ENCODE measurements at places on chromosomes 7 and 10.

- no peak for DNase-seq
Observed at GRCh38 chr7:114715907-114716306, 206.0 kb upstream of the MDFIC start.

- DNase-seq: no peak
Observed at GRCh38 chr7:134078991-134079390, 48.1 kb upstream of the LRGUK start.

DNA sequence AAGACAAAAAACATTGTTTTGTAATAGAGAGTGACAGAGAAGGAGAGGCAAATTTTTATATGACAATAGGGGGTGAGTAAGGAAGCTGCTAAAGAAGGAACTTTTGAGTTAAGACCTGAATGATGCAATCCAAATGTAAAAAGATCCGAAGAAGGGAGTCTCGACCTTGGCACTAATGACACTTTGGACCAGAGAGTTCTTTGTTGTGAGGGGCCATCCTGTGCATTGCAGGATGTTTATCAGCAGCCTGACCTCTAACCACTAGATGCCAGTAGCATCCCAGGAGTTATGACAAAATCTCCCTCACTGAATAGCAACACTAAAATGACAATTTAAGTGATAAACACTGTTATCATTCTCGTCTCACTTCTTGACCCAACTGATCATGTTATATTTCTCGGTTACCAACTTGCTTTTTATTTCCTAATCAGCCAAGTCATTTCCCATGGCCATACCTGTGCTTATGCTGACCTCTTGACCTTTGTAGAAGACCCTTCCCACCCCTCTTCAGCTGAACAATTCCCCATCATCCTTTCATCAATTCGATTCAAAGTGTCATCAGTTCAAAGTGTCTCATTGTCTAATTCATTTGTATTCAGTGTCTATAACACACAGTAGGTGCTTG, 30.0 kb downstream of the DGKI start:
- no peak for DNase-seq

GRCh38 chr7:46739518-46740234, 818.6 kb upstream of the IGFBP3 start:
- DNase-seq: no peak

- no peak for DNase-seq
Observed at GRCh38 chr7:151978616-151979015, 22.4 kb downstream of the GALNTL5 start.

DNA sequence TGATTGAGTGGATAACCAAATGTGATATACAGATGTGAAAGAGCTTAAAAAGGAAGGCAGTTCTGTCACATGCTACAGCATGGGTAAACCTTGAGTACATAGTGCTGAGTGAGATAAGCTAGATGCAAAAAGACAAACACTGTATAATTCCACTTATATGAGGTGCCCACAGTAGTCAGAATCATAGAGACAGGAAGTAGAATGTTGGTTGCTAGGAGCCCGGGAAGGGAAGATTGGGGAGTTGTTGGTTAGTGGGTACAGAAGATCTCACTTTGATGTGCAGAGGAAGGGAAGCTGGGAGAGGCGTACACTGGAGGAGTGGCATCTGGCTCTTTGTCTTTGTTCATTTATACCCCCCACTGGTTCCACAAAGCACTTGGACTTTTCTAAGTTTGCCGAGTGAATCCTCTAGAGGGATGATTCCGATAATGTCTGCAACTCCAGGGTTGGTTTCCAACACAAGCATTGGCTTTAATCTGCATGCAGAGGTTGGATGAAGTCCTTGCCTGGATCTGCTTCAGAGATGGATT, 39.5 kb downstream of the TSPAN14 start:
- no peak for DNase-seq

DNA sequence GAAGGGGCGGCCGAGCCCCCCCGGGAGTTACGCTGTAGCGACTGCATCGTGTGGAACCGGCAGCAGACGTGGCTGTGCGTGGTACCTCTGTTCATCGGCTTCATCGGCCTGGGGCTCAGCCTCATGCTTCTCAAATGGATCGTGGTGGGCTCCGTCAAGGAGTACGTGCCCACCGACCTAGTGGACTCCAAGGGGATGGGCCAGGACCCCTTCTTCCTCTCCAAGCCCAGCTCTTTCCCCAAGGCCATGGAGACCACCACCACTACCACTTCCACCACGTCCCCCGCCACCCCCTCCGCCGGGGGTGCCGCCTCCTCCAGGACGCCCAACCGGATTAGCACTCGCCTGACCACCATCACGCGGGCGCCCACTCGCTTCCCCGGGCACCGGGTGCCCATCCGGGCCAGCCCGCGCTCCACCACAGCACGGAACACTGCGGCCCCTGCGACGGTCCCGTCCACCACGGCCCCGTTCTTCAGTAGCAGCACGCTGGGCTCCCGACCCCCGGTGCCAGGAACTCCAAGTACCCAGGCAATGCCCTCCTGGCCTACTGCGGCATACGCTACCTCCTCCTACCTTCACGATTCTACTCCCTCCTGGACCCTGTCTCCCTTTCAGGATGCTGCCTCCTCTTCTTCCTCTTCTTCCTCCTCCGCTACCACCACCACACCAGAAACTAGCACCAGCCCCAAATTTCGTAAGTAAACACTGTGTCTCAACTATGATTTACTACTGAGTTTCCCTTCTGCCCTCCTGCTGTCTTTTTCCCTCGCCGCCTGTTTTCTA, 666 bp downstream of the NRG3 start:
- DNase-seq: peak; percentile 2

DNA sequence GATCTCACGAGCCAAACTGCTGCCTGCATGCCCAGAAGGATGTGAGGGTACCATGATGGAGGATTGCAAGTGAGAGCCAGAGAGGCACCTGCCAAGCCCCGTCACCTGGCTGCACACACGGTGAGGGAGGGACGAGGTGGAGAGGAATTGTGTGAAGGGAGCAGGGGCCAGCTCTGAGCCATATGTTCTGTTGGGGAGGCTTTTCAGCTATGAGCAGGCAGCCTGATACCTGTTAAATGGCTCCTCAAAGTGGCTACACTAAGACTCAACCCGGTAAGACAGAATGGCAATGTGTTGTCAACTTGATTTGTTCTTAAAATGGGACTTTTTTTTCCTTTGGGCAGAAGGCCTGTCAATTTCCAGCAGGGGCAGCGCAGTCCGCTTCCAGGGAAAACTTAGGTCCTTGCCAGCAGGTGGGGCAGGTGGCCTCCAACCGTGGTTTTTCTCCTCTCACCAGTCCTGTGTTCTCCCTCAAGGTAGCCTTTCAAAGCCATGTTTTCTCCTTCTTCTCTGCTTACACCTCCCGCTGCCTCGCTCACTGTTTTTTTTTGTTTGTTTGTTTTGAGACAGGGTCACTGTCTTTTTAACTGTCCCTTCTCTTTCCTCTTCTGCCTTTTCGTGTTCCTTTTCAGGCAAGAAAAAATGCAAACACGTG, 57.7 kb upstream of the ZNRF2 start:
- no peak for DNase-seq

DNA sequence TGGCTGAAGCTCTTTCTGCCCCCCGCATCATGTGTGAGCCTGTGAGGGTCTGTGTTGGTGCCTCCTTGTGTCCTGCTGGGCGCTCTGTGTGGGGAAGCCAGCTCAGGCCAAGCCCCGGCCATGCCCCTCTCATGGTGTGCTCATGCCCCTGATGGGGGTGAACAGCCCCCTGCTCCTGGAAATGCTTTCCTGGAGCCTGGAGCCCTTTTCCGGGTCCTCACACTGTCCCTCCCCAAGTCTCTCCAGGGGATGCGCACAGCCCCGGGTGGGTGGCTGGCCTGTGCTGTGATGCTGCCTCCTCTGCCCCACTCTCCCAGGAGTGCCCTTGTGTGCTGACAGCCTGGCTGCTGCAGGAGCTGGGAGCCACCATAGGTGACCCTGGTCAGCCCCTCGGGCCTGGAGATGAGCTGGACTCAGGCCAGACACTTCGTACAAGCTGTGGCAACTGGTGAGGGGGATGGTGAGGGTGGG, 20.8 kb upstream of the ZNF862 start:
- no peak for DNase-seq
